Right lobe of liver (tissue), 6 donors: ENCODE measurements at places on chromosomes 12 and 14.

- no peak for DNase-seq
Observed at GRCh38 chr12:94678379-94678778, 28.0 kb upstream of the TMCC3 start.

GRCh38 chr12:131229426-131230339, 276.0 kb downstream of the ADGRD1 start:
- no peaks in the 10 kb centered on the region for H3K36me3 ChIP-seq
- no peak overlapping the region for H3K27ac ChIP-seq
- peak; percentile 45 for DNase-seq
- H3K4me3 ChIP-seq, result no peak overlapping the region
- H3K27me3 ChIP-seq, result no peaks in the 10 kb centered on the region

GRCh38 chr12:76717314-76717713, 46.6 kb upstream of the ZDHHC17 start:
- H3K27me3 ChIP-seq, result no peaks in the 10 kb centered on the region
- no peaks in the 10 kb centered on the region for H3K4me1 ChIP-seq
- no peaks in the 10 kb centered on the region for H3K36me3 ChIP-seq
- H3K27ac ChIP-seq, result no peak overlapping the region
- H3K4me3 ChIP-seq, result no peak overlapping the region

- DNase-seq, result no peak
- no peaks in the 10 kb centered on the region for H3K27me3 ChIP-seq
- H3K36me3 ChIP-seq, result no peaks in the 10 kb centered on the region
Observed at GRCh38 chr12:81727391-81727790, 31.8 kb downstream of the PPFIA2 start.

DNA sequence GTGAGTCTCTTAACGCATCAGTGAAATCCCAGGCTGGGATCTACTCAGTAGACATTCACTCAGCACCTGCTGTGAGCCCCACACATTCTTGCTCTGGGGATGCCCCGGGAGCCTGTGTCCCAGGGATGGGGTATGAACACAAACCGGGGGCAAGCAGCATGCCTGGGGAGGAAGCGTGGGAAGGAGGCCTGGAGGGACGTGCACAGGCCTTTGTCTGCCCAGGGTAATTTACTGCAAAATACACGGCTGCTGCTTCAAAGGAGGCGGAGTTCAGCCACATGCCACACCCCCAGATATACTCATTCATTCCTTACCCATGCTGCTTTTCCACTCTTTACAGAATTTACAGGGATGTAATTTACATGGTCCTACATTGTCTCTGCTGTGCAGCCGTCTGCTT, 187.8 kb downstream of the ADGRD1 start:
- no peaks in the 10 kb centered on the region for H3K4me1 ChIP-seq
- H3K27ac ChIP-seq, result no peak overlapping the region
- no peak overlapping the region for H3K4me3 ChIP-seq
- no peak for DNase-seq

DNA sequence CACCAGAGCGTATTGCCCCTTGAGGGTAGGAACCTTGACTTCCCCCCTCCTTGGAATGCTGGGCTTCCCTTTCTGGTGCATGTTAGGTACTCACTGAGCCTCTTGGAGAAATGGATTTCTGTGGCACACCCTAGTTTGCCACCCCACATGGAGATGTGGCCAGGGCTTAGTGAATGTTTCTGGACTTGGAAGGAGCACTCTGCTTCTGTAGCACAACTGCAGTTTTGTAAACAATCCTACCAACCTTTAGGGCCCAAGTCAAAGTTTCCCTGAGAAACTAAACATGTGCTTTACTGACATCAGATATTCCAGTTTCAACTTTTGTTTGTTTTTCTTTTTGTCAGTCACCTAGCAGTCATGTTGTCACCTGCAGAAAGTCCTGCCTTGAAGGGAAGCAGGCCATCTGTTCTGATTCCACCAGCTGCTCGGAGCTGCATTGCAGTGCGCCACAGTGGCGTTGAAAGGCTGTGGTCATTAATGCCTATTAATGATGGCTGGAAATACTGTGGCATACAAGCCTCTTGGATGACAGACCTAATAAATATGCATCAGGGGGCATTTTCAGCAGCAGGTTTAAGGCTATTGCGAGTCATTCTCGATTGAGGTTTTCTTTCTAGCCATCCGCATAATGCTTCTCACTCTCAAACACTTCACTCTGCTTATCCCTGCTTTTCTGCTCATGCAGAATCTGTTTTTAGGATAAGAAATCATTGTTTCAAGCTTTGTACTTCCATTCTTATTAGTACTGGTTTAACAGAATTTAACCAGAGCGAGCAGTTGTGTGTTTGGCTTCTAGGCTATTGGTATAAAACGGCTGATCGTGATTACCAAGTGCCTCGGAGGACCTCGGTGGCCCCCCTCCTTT, 7.8 kb downstream of the PELI2 start:
- peaks cover 9% of the 10 kb centered on the region for H3K4me1 ChIP-seq
- DNase-seq, result no peak
- H3K27me3 ChIP-seq, result no peaks in the 10 kb centered on the region
- H3K27ac ChIP-seq, result no peak overlapping the region
- H3K36me3 ChIP-seq, result no peaks in the 10 kb centered on the region

- H3K4me3 ChIP-seq, result no peak overlapping the region
- no peak for DNase-seq
Observed at GRCh38 chr12:84070292-84070691, 842.3 kb downstream of the SLC6A15 start.

DNA sequence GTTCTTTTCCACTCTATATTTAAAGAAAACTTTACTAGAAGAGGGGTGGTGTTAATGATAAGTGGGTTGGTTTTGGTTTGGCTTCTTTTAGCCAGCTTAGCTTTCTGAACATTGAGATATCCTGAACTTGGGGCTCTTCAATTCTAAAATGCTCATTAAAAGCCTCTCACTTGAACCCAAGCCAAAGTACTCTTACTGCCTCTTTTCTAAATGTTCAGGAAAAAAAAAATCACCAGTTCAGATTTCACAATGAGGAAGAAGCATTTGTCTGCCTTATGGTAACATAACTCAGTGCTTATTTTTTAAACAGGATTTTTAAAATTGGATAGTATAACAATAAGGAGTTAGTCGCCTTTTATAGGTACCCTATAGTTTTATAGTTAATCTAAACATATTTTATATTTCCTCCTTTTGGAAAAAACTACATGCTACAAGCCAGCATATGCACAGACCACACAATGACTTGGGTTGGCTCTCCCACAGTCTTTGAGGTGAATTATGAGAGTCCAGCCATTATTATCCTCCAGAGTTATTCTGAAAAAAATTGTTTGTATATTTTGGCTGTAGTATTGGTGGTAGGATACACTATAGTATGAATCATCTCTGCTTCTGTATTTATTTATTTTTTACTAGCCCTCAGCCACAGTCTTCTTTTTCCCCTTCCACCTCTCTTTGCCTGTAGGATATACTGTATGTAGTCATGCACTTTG, 195.5 kb upstream of the TMPO start:
- no peaks in the 10 kb centered on the region for H3K36me3 ChIP-seq
- no peak for DNase-seq
- no peak overlapping the region for H3K4me3 ChIP-seq
- no peaks in the 10 kb centered on the region for H3K27me3 ChIP-seq
- H3K27ac ChIP-seq, result no peak overlapping the region

DNA sequence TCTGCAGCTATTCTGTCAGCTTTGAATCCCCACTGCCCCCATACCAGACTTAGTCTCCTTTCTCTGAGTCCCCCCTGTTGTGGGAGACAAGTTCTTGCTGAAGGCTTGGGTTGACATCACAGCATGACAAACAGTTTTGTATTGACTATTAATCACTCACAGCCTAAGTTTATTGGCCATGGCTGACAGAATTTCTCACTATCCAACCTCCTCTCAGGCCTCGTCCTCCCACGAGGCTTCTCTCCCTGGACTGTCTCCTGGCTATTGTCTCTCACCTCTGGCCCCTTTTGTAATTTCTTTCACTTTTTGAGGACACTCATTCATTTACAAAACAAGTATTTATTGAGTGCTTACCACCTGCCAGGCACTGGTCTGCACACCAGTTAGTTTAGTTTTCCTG, 35.2 kb upstream of the DCD start:
- H3K27me3 ChIP-seq, result no peaks in the 10 kb centered on the region
- H3K36me3 ChIP-seq, result no peaks in the 10 kb centered on the region
- no peak overlapping the region for H3K27ac ChIP-seq
- no peak overlapping the region for H3K4me3 ChIP-seq
- no peaks in the 10 kb centered on the region for H3K4me1 ChIP-seq

DNA sequence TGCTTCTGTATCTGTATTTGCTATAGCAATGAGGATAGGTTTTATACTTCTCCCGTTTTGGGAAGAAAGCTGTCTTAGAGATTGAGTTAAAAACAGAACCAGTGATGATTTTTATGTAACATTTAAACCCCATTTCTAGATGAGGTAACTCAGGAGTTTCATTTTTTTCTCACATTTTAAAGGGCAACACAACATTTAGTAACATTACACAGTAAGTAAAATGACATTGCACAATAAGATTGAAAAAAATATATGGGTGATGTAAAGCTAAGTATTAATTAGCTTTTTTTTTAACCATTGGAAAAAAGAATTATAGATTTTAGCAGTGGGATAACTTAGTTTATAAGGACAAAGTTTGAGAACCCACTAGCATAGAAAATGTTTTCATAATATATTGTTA, 25.2 kb upstream of the SCFD1 start:
- no peak overlapping the region for H3K4me3 ChIP-seq
- DNase-seq, result no peak
- no peaks in the 10 kb centered on the region for H3K27me3 ChIP-seq
- no peaks in the 10 kb centered on the region for H3K36me3 ChIP-seq

DNA sequence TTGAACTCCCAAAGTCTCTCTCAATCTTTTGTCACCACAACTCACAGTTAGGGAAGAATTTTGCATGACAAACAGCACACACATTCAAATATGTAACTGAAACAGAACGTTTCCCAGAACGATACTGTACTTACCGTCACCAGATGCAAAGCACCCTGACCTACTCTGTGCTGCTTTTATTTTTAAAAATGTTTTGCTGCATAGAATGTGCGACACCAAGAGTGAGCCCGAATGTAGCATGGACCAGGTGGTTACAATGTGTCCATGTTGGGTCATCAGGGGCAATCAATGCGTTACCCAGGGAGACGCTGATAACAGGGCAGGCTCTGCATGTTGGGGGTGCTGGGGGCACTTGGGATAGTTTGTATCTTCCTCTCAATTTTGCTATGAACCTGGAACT, 14.6 kb upstream of the EIF5 start:
- no peaks in the 10 kb centered on the region for H3K27me3 ChIP-seq
- H3K27ac ChIP-seq, result no peak overlapping the region
- no peaks in the 10 kb centered on the region for H3K36me3 ChIP-seq
- no peak for DNase-seq
- no peak overlapping the region for H3K4me3 ChIP-seq
- H3K4me1 ChIP-seq, result peaks cover 10% of the 10 kb centered on the region

DNA sequence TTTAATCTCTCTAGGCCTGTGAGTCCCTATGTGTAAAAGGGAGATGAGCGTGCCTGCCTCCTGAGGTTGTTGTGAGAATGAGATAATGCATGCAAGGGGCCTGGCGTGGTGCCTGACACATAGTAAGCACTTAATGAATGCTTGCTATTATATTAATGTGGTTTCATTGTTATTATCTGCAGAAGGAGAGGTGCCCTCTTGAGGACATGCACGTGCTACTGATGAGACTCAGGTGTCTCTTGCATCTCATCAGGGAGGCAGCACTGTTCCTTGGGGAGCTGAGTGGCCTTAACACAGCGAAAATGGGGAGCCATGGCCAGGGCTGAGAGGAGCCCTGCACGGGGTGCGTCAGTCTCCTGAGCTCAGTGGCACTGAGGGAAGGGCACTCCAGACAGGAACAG, 29.9 kb upstream of the BCDIN3D start:
- no peak for DNase-seq
- H3K27ac ChIP-seq, result no peak overlapping the region

DNA sequence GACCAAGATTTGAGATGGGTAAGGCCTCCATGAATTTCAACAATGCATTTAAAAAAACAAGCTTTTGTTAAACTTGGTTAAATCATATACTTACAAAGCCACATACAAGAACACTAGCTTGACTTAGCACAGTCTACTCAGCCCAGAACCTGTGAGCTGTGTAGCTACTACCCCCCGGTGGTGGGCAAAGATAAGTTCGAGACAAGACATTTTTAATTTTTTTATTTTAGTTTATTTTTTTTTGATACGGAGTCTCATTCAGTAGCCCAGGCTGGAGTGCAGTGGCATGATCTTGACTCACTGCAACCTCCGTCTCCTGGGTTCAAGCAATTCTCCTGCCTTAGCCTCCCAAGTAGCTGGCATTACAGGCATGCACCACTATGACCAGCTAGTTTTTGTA, 3.7 kb upstream of the NECAP1 start:
- no peaks in the 10 kb centered on the region for H3K27me3 ChIP-seq
- H3K4me1 ChIP-seq, result no peaks in the 10 kb centered on the region
- no peak overlapping the region for H3K4me3 ChIP-seq
- no peaks in the 10 kb centered on the region for H3K36me3 ChIP-seq

DNA sequence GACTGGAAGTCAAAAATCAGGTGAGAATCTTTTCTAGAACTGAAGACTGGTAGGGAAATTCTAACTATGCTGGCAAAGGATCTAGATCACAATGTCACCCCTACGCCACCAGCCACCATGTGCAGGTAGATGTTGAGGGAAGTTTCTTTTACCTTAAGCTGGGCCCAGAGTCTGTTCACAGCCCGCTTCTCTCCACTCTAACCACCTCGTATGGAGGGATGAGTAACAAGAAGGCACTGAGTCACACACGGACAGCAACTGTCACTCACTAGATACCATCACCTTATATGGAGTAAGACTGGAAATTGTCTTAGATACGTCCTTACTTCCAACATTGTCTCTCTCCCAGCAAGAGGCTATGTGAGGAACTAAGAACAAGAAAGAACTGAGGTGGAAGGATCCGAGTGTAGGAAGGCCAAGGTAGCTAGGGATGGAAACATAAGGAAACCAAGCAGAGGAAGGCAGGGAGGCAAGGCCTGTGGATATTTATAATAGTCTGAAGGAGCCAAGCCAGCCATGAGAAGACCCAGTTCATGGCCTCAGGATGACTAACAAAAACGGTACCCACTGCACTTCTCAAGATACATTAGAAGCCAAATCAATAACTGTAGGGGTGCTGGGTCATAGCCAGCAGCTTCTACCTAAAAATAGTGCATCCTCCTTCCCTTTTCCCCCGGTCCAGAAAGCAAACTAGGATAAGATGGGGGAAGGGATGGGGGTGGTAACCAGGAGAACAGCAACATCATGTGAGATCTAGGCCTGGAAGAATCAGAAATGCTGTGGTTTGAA, 15.5 kb downstream of the REM2 start:
- no peak overlapping the region for H3K27ac ChIP-seq
- no peaks in the 10 kb centered on the region for H3K27me3 ChIP-seq
- DNase-seq, result no peak
- no peaks in the 10 kb centered on the region for H3K4me1 ChIP-seq

- H3K27ac ChIP-seq, result no peak overlapping the region
- H3K4me1 ChIP-seq, result no peaks in the 10 kb centered on the region
- no peaks in the 10 kb centered on the region for H3K36me3 ChIP-seq
- no peak for DNase-seq
- H3K4me3 ChIP-seq, result no peak overlapping the region
Observed at GRCh38 chr14:59275668-59276067, 87.2 kb downstream of the DAAM1 start.

- H3K27ac ChIP-seq, result no peak overlapping the region
- no peaks in the 10 kb centered on the region for H3K36me3 ChIP-seq
- H3K4me1 ChIP-seq, result no peaks in the 10 kb centered on the region
- no peak for DNase-seq
- H3K27me3 ChIP-seq, result no peaks in the 10 kb centered on the region
Observed at GRCh38 chr12:104280111-104280510, 23.4 kb upstream of the EID3 start.

- peaks cover 30% of the 10 kb centered on the region for H3K4me1 ChIP-seq
- H3K4me3 ChIP-seq, result no peak overlapping the region
- H3K36me3 ChIP-seq, result no peaks in the 10 kb centered on the region
- peak overlapping the region; percentile 77 for H3K27ac ChIP-seq
Observed at GRCh38 chr14:69045857-69046475, 66.9 kb upstream of the ACTN1 start.
